Amygdala (tissue), 56 donors: ENCODE measurements at places on chromosomes 16 and 17.

GRCh38 chr16:1426734-1427471 lies 4.0 kb upstream of the PERCC1 start:
- DNase-seq, result no peak

DNA sequence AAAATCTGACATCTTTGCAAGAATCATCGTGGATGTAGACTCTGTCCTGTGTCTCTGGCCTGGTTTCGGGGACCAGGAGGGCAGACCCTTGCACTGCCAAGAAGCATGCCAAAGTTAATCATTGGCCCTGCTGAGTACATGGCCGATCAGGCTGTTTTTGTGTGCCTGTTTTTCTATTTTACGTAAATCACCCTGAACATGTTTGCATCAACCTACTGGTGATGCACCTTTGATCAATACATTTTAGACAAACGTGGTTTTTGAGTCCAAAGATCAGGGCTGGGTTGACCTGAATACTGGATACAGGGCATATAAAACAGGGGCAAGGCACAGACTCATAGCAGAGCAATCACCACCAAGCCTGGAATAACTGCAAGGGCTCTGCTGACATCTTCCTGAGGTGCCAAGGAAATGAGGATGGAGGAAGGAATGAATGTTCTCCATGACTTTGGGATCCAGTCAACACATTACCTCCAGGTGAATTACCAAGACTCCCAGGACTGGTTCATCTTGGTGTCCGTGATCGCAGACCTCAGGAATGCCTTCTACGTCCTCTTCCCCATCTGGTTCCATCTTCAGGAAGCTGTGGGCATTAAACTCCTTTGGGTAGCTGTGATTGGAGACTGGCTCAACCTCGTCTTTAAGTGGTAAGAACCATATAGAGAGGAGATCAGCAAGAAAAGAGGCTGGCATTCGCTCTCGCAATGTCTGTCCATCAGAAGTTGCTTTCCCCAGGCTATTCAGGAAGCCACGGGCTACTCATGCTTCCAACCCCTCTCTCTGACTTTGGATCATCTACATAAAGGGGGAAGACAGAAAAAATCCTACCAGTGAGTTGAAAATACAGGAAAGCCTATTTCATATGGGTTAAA lies at the start of gene G6PC1:
Gene G6PC1 (plus strand): TSS at position 340 of the 872 bp plus-strand sequence. CDS start 78 bp downstream, at position 418.
- no peak for DNase-seq

GRCh38 chr16:16923479-16923878 lies 544.5 kb downstream of the NPIPA7 start:
- DNase-seq, result no peak

DNA sequence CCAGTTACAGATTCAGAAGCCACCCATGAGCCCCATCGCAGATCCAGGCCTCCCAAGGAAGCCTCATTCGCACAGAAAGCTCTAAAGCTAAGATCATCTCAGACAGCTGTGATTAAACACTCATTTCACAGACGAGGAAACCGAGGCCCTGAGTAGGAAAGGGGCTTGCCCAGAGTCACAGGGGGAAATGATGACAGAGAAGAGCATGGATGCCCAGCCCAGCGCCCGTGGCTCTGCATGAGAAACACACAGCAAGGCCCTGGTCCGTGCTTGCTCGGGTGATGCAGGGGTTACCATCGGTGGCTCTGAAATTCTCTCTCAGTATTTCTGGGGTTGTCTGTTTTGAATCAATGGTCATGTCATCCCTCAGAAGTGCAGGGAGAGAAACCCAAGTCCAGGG lies 109.6 kb downstream of the C16orf78 start:
- no peak for DNase-seq

DNA sequence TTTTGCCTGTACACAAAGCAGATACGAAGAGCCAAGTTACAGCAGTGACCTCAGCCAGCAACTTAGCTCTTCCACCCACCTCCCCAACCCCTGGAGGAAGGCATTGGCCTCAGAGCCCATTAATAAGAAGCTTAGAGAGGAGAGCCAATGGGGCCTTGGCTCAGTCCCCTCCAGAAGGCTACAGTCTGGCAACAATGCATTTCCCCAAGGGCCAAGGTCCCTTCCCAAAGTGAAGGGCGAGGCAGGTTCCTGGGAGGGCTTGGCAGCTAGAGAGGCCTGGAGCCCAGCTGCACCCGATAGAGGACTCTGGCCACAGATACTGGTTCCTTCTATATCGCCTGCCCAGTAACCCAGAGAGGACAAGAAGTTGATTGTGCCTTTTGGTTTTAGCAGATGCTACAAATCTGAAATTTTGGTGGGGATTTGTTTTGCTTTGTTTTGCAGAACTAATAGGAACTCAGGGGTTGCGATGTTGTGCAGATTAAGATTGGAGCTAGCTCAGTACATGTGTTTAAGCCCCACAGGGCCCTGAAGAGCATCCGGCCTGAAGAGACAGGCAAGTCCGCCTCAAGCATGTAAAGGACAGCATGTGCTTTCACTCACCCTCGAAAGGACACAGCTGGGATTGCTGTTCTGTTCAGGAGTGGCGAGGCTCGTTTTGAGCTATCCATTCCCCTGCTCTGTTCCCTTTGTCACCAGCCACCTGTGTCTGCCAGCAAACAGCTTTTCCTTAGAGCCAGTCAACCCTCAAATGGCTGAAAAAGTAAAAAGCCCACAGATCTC lies 12.0 kb upstream of the PNPO start:
- DNase-seq, result no peak

GRCh38 chr16:56203052-56203451 lies 11.8 kb downstream of the GNAO1 start:
- DNase-seq, result no peak

GRCh38 chr16:1821861-1822611 lies 4.6 kb downstream of the HAGH start:
- no peak for DNase-seq

DNA sequence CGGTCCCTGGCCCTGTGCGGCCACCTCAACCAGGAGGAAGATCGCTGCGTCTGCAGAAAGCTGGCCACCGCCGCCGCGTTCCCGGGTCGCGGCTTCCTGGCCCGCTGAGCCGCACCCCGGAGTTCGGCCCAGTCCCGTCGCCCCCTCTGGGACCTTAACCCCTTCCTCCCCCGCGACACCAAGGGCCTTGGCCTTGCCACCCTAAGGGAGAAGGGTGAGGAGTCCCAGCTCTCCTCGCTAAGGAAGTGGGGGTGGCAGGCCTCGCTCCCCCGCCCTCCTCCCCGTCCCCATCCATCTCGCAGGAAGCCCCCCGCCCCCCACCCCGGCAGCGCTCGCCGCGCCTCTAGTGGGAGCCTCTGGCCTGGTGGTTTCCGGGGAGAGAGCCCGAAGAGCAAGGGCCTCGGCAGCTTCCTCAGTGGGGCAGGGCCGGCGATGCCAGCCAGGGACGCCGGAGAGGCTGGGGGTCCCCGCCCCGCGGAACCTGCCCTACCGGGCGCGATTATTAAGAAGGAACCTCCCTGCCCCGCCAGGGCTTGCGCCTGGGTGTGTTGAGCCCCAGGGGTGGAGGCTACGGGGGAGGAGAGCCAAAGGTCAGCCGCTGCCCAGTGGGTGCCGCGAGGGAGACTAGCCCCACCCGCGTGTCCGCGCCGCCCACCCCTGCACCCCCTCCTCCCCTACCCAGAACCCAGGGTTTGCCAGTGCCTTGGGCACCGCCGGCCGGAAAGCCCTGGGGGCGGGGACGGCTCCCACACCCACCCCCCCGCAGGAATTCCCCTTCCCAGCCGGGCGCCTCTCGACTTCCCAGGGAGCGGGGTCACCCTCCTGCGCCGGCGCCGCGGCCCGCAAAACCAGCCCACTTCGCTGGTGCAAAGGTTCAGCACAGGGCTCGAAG lies 6.8 kb downstream of the CBX4 start:
- DNase-seq, result no peak

DNA sequence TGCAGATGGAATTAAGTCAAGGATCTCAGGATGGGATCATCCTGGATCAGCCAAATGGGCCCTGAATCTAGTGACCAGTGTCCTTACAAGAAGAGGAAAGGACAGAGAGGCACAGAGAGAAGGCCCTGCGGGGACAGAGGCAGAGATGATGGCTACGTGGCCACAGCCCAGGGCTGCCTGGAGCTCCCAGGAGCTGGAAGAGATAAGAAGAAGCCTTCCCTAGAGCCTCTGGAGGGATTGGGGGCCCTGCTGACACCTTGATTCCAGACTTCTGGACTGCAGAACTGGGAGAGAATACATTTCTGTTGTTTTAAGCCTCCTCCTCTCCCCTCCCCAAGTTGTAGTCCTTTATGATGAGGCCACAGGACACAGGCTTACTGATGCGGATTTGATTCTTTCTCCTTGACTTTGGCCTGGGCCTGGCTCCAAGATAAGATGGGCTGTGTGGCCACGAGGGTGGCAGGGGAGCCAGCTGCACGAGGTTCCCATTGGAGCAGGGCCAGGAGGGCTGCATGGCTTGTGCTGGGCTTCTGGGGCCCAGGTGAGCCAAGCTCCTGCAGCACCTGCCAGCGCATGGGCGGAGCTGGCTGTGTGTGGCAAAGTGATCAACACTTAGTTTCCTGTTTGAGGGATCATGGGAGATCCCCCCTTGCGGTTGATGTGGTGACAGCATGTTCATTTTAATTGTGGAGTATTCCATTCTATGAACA lies 146.1 kb downstream of the IRF8 start:
- DNase-seq, result no peak

GRCh38 chr17:33932996-33933395 lies 322.1 kb upstream of the CCL2 start:
- DNase-seq, result no peak

DNA sequence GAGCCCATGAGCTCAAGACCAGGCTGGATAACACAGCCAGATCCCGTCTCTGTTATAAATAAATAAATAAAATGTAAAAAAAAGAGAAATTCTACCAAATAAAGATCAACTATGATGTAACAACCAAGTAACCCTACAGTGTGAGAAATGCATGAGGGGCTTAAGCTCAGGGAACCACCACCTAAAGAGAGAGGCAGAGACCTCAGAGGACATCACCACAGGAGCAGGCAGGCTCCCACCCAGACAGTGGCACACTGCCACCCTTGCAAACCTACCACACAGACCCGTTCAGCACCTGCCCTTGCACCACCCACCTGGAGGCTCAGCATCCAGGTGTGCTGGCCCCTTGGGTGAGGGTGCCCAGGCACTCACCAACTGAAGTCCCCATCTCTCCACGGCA lies 45.6 kb downstream of the ANKRD11 start:
- DNase-seq, result no peak

GRCh38 chr17:78956254-78956653 lies 23.5 kb downstream of the LGALS3BP start:
- no peak for DNase-seq

DNA sequence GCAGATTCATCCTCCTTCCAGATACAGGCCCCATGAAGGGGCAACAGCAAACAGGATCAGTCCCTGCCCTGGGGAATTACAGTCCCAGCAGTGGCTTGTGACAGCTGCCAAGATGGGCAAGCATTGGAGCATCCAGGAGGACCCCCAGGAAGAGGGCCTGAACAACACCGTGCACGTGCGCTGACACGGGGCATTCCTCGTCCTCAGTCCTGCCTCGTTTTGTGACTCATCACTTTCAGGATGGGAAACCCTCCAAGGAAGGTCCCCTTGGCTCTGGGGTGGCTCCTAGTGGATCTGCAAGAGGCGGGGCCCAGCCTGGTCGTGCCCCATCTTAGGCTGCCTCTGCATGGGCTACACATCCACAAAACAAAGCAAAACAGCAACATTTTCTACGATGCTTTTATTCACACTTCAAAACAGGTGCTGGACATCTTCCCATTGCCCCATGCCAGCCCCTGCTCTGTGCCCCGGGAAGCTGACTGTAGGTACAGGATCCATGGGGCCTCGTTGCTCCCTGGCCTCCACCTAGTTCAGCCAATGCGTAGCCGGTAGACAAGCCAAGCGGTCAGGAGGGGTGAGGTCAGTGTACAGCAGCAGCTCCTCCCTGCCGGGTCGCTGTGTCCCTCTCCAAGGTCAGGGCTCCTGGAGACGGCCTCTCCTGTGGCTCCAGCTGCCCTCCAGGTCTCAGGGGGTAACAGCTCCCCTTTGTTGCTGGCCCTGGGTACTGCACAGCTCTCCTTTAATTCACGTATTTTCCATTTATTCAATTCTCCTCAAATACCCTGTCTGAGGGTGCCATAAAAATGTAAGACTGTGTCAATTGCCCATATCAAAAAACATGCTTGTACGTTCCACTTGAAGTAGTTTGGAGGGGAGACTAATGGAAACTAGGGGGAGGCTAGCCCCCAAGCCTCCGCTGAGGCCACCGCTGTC lies 32.2 kb downstream of the ACTG1 start:
- no peak for DNase-seq

DNA sequence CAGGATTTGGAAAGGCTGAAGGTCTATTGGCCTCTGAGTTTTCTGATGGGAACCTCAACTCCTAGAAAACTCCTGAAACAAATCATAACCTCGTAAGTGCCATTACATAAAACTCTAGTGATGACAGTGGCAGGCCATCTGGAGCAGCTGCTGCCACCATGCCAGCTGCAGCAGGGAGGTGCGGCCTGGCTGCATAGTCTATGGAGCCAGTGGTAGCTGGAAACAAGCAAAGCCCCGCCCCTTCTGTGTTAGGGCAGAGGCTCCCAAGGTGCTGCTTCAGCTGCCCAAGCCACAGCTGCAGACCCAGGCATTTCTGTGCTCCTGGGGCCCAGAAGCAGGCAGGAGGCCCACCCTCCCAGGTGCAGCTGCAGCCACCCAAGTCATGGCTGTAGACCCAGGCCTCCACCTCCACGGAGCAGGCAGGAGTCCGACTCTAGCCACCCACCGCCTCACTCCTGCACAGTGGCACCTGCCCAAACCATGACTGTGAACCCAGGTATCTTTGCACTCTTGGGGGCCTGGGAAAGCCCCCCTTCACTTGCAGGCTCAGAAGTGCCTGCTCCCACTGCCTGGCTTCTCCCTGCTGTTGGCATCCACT lies 254.1 kb upstream of the KCNJ16 start:
- DNase-seq, result no peak

DNA sequence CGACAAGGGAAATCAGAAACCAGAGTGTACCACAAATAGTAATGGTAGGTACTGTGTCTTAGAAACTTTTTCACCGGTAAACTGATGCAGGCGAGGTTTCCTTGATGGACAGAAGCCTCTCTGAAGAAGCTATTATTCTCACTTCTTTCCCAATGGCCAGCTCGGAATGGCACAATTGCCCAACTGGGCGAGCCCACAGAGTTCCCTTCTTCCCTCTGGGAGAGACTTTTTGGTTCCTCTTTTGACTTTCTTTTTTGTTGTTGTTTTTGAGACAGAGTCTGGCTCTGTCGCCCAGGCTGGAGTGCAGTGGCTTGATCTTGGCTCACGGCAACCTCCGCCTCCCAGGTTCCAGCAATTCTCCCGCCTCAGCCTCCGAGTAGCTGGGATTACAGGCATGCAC lies 16.9 kb downstream of the SLC43A2 start:
- no peak for DNase-seq

DNA sequence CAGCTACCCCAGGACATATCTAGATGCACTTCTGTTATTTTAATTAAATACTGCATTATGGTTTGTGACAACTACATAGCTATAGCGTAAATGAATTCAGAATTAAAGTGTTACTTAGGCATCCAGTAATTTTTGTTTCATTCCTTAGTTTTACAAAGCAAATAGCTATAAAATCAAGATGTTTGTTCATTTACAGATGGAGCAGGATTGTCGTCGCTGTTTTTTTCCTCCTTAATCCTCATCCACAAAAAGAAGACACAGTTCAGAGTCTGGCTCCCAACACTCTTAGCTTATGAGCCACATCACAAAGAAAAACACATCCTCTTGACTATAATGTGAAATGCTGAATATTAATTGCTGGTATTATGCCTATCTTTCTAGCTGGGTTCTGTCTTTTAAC lies 43.7 kb downstream of the SNX11 start:
- DNase-seq, result no peak

GRCh38 chr17:42347198-42347597 lies 41.0 kb downstream of the STAT3 start:
- no peak for DNase-seq

GRCh38 chr16:90078579-90078895 lies 1.4 kb upstream of the PRDM7 start:
- no peak for DNase-seq

GRCh38 chr16:80174416-80174815 lies 366.4 kb upstream of the DYNLRB2 start:
- no peak for DNase-seq
